ENCODE measurements at places on chromosomes 6 and 20.
A peak's percentile ranks its signal among the peaks of the same experiment; 100 is the strongest.

DNA sequence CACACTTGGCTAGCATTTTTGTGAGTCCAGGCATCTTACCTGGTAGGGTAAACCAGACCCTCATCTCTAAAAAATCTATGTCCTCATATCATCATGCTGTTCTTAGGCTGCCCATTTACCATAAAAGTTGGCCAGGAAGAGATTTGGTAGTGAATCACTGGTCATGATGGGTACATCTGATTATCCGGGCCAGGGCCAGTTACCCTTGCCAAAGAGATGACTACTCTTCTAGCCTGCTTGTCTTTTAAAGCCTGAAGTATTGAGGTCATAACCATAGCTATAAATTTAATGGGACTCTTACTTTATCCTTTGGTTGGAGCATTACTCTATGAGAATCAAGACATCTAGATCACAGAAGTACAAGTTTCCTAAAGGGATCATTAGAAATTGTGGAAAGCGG lies 276.8 kb downstream of the TENT5A start:
- no peak for DNase-seq

DNA sequence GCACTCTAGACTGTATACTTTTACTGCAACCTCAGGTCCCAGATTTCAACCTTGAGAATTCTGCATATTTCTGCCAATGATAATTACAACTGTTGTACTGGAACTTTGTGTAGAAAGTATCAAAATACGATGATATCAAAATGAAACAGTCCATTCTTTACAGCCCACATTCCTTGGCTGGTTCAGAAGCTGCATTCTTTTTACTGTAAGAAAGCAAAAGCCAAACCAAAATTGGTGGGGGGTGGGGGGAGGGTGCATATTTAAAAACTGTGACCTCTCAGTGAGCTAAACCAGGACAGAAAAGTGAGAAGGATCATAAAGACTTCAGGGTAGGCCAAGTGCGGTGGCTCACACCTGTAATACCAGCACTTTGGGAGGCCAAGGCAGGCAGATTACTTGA lies 41.8 kb upstream of the UBR2 start:
- no peak for DNase-seq

GRCh38 chr20:49668181-49668877 lies 45.3 kb downstream of the B4GALT5 start:
- DNase-seq = peak; percentile 83

GRCh38 chr6:88650029-88650619 lies 313.3 kb downstream of the RNGTT start:
- DNase-seq = no peak

DNA sequence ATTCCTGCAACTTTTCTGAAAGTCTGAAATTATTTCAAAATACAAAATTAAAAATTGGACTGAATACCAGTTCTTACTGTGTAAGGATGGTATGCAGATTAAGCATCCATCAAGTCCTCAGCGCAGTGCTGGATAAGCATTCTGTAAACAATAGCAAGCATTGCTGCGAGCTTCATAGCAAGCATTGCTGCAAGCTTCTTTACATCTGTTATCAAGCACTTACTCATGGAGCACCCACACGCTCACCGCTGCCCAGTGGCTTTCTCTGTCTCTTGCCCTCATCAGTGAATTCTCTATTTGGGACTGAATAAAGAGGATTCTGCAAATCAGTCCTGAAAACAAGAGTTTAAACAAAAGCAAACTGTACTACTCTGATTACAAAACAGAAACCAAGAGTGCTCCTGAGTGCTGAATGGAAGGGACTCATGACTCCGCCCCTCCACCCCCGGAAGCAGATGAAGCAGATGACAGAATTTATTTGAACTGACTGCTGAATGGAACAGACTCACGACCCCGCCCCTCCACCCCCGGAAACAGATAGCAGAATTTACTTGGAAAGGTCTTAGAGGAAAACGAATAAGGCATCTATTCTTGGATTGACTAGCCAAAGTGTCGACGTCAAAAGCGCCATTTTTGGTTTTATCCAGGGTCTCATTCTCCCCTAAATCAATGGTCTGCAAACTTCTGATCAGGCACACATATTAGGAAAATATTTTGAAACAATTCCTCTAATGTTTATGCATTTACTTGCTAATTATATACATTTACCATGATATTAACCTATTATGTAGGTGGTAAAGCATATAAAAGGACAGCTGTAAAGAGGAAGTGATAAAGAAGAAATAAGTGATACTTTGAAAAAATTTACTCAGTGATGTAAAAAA lies 22.1 kb upstream of the EYA2 start:
- no peak for DNase-seq

GRCh38 chr6:40972814-40973213 lies 66.2 kb downstream of the UNC5CL start:
- no peak for DNase-seq

DNA sequence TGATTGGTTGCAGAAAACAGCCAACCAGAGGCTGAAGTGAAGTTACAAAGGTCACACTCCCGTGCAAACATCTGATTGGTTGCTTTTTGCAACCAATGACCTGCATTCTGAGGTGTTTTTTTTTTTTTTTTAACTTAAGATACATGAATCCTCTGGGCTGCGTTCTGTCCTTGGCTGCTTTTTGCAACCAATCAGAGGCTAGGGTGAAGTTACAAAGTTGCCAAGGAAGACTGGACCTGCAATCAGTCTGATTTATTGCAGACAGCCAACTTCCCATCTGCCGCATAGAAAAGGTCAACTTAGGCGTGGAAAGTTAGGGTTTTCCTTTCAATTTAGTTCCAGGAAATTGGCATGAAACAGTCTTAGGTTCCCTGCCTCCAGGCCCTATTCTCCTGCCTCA lies 292.9 kb downstream of the PLCB1 start:
- DNase-seq = no peak

- DNase-seq = no peak
These were observed 23.6 kb upstream of the ANKRD60 start for GRCh38 chr20:58251979-58252591.

Data from CD8-positive, alpha-beta memory T cell (primary cell).